Activated T-helper 17 cell treated with anti-CD3 and anti-CD28 coated beads, Interleukin-2, amount 50 U/mL, for 72 hours (primary cell): ENCODE measurements at places on chromosomes 11 and 22. TPM values are rescaled to one million over a fixed set of nuclear protein-coding genes. Genes with fewer than 3 reads are reported as not detected.

GRCh38 chr22:46614025-46614931 lies 5.9 kb upstream of the GRAMD4 start:
- ATAC-seq = peak; percentile 83

GRCh38 chr11:19828382-19829108 lies 115.9 kb downstream of the NAV2 start:
- ATAC-seq = no peak

- ATAC-seq = no peak
Observed at GRCh38 chr11:112241486-112241885, 15.3 kb downstream of the PTS start.

DNA sequence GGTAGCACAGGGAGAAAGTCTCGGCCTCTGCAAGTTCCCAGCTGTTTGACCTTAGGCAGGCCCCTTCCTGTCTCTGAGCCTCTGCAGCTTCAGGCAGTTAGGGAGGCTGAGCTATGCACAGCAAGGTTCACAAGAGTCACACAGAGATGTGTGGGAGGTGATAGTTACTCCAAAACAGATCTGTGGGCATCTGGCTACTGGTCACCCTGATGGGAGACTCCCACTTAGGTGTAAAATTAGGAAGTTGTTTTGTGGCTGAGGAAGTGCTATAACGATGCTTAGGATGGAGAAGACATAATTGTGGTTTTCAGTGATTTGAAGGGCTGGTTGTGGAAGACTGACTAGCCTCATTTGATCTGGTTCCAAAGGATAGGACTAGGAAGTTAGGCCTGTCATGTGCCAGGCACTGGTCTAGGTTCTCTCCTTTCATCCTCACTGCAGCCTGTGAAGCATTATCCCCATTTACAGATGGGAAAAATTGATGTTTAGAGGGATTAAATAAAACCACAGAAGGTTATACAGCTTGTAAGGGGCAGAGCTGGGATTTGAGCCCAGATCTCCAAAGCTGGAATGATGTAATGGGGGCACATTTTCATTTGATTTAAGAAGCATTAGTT lies 13.5 kb downstream of the ACO2 start:
- no peak for ATAC-seq

The TRPM5 gene
- not detected for total RNA-seq

- no peak for ATAC-seq
Observed at GRCh38 chr22:24576778-24577177, 16.1 kb downstream of the LRRC75B start.

The RCOR2 gene
- total RNA-seq = 0.32 TPM

GRCh38 chr11:68727783-68728182 lies 23.5 kb downstream of the TESMIN start:
- ATAC-seq = no peak

- peak; percentile 88 for ATAC-seq
Observed at GRCh38 chr11:111938687-111939160, 1.6 kb downstream of the DIXDC1 start.
